A375 (cell line): ENCODE measurements at places on chromosomes 4 and X. TPM values are rescaled to one million over a fixed set of nuclear protein-coding genes. Genes with fewer than 3 reads are reported as not detected.

CT55 gene
- 0.79 and 1.1 TPM in 2 replicates for total RNA-seq

ZMAT1 gene
- total RNA-seq: 0.04 and 0.05 TPM in 2 replicates

RELL1 gene
- 118 and 119 TPM in 2 replicates for total RNA-seq

XAGE3 gene
- not detected in 2 replicates for total RNA-seq

DCAF8L1 gene
- total RNA-seq: not detected in 2 replicates

NIPAL1 gene
- 2.0 and 4.1 TPM in 2 replicates for total RNA-seq

GABRE gene
- 1.4 and 2.7 TPM in 2 replicates for total RNA-seq

HSD17B13 gene
- 0.19 and 0.72 TPM in 2 replicates for total RNA-seq

MSN gene
- 128 and 132 TPM in 2 replicates for total RNA-seq

GABRQ gene
- total RNA-seq: not detected in 2 replicates

MAB21L2 gene
- total RNA-seq: not detected in 2 replicates

ZIC3 gene
- total RNA-seq: 0.23 and 0.29 TPM in 2 replicates

HS6ST2 gene
- total RNA-seq: 14.9 and 17.4 TPM in 2 replicates

KLHL34 gene
- not detected in 2 replicates for total RNA-seq

RTL3 gene
- total RNA-seq: 0.34 TPM in 1 of 2 replicates, not detected in the other

AREG gene
- 17.4 and 20.0 TPM in 2 replicates for total RNA-seq

OTC gene
- not detected in 2 replicates for total RNA-seq

RPL10 gene
- 3,309 and 3,903 TPM in 2 replicates for total RNA-seq

LPAR4 gene
- total RNA-seq: 0.27 and 0.41 TPM in 2 replicates

UGT8 gene
- total RNA-seq: 6.8 and 7.7 TPM in 2 replicates

PLP2 gene
- 54.4 and 77.3 TPM in 2 replicates for total RNA-seq

GPRASP1 gene
- 0.11 and 0.61 TPM in 2 replicates for total RNA-seq

SAGE1 gene
- total RNA-seq: 14.1 and 16.7 TPM in 2 replicates

DCTD gene
- total RNA-seq: 75.2 and 88.7 TPM in 2 replicates

DCAF16 gene
- 112 and 125 TPM in 2 replicates for total RNA-seq

LNX1 gene
- total RNA-seq: 3.2 and 3.4 TPM in 2 replicates

GRIA2 gene
- total RNA-seq: 4.3 and 6.3 TPM in 2 replicates

NEUROG2 gene
- total RNA-seq: 0.26 TPM in 1 of 2 replicates, not detected in the other

GAGE12H gene
- total RNA-seq: 1.0 TPM in 1 of 2 replicates, not detected in the other

BRS3 gene
- not detected in 2 replicates for total RNA-seq

TIMM8A gene
- total RNA-seq: 5.9 and 6.6 TPM in 2 replicates

CFI gene
- total RNA-seq: 9.8 and 11.4 TPM in 2 replicates

GAGE12C gene
- total RNA-seq: not detected in 2 replicates

TMEM150C gene
- 0.04 and 0.08 TPM in 2 replicates for total RNA-seq

AGTR2 gene
- total RNA-seq: not detected in 2 replicates

FGFBP1 gene
- total RNA-seq: 4.7 and 4.8 TPM in 2 replicates

EMCN gene
- 0.08 TPM in 1 of 2 replicates, not detected in the other for total RNA-seq

ATG4A gene
- total RNA-seq: 2.5 and 3.7 TPM in 2 replicates

NLRP2B gene
- total RNA-seq: not detected in 2 replicates

SPON2 gene
- total RNA-seq: 10.3 and 13.4 TPM in 2 replicates

GYG2 gene
- total RNA-seq: not detected in 2 replicates

OPRPN gene
- total RNA-seq: not detected in 2 replicates

ERAS gene
- not detected in 2 replicates for total RNA-seq

EXOC1L gene
- not detected in 2 replicates for total RNA-seq

RBM46 gene
- total RNA-seq: 0.32 and 0.53 TPM in 2 replicates

TMPRSS11B gene
- total RNA-seq: not detected in 2 replicates

DCHS2 gene
- 0.19 and 0.75 TPM in 2 replicates for total RNA-seq

TENM3 gene
- total RNA-seq: 29.5 and 39.3 TPM in 2 replicates

FATE1 gene
- total RNA-seq: not detected in 2 replicates
